BJ (cell line): ENCODE measurements at places on chromosomes 16 and 17. TPM values are rescaled to one million over a fixed set of nuclear protein-coding genes. Genes with fewer than 3 reads are reported as not detected.

Gene BTBD17
- polyA plus RNA-seq: not detected in 2 replicates

Gene PRR35
- polyA plus RNA-seq: not detected in 2 replicates

Gene NECAB2
- polyA plus RNA-seq: 0.06 and 0.15 TPM in 2 replicates

Gene C17orf107
- polyA plus RNA-seq: 3.3 and 4.5 TPM in 2 replicates

Gene CCT6B
- polyA plus RNA-seq: 1.4 and 2.8 TPM in 2 replicates

- no peak for DNase-seq
Observed at GRCh38 chr17:76550712-76551615, 11.1 kb downstream of the PRCD start.

- DNase-seq: no peak
Observed at GRCh38 chr17:39551879-39552278, 55.8 kb downstream of the NEUROD2 start.

DNA sequence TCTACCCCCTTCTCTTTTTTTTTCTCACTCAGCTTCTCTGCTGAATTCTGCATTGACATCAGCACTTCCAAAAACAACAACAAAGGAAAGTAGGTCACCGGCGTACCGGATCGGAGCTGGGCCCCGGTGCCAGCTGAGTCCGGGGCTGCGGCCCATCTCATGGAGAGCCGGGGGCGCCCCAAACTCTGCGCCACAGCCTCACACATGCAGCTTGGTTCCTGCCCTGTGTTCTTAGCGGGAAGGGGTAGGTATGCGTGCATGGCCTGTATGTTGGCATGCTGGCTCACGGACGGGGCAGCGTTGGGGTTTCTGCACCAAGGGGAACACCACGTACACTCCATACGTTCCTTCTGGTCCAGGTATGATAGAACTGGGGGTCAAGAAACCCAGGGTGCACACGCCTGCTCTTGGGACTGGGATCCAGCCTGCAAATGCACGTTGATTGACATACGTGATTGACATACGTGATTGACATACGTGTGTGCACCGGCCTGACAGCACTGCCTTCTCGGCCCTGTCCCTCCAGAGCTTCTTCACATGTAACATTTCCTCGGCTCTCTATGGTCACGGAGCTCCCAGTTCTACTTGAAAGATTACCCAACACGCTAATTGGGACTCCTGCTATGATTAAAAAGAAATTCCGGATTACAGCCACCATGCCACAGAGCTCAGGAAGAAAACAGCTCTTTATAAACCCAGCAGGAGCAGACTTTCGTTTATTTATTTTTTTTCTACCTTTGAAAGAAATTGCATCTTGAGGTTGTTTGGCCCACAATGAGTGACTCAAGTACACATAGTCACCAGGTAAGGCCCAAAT lies 88.7 kb downstream of the RPA1 start:
- DNase-seq: no peak

DNA sequence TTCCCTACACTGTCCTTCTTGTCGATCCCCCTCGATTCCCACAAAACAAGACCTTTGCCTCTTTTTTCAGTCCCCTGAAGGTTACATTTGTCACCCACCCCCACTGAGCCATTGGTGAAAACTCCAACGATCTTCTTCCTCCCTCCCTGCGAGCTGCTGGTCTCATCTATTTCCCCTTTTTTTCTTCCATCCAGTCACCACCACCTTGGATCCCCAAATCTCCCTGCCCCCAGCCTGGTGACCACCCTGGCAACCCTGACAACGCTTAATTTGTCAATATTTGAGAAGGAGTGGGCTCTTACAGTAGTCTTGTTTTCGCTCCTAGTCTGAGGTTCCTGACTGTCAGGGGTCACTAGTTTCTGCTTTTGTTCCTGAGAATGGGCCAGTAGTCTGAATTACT lies 62.9 kb downstream of the SMPD3 start:
- no peak for DNase-seq

DNA sequence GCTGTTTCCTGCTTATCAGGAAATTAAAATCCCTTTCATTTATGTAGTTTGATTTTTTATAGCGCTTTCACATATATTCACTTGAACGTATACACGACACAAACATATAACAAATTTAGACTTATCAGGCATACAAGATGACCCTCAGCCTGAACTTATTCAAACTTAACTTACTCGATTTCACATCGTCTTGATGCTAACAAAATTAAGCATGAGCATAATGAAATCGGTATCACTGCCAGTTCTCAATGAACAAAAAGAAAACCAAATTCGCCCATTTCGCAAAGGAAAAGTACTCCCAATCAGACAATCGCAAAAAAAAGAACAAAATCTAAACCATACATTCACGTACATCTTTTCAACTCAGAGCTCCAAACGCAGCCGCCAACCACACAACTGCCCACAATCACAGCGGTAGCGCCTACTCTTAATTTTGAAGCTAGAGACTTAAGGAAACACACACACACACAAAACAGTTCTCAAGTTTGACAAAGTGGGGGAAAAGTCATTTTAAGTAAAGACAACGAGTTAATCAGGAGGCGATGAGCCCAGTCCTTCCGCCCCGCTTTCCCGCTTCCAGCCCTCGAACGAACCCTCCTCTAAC lies 1.1 kb downstream of the GJC1 start:
- no peak for DNase-seq

- DNase-seq: no peak
Observed at GRCh38 chr17:62631936-62632924, 4.8 kb downstream of the MRC2 start.

- DNase-seq: no peak
Observed at GRCh38 chr17:17628388-17629008, 37.0 kb upstream of the PEMT start.

- no peak for DNase-seq
Observed at GRCh38 chr16:2450535-2450934, 9.4 kb upstream of the TEDC2 start.
